ENCODE measurements at places on chromosomes 5 and 9.

DNA sequence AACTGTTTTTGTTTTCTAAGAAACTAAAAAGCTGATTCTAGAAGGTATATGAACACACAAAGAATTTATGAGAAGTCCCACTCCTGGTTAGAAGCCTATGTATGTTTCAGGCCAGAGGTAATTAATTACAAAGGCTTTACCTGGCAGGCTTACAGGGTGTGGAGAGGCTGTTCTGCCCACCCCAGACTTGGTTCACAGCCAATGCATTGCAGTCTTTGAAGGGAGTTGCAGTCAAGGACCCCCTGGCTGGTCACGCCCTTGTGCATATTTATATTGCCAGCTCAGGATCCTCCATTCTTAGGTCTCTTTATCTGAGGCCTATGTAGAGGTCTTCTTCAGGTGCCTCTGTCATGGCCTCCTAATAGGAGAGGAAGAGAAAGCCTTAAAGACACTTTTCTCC is 13.6 kb upstream of the PRSS3 start:
- no peak for DNase-seq

DNA sequence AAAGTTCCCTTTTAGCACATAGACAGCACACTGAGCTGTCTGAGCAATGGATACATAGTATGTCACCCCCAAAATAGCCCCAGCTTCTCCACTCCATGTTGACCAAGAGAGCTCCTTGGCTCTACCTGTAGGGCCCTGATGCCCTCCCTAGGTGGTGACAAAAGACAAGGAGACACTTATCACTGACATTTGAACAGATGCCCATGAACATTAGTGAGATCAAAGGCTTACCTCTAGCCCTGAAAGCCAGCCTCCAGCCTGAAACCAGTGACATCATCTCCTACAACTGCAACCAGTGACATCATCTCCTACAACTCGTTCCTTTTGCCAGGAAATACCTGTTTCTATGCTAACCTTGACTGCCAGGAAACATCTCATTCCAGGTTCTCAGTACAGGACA is 122.7 kb downstream of the FSTL4 start:
- no peak for DNase-seq

- no peak for DNase-seq
Measured at GRCh38 chr9:128936171-128936865, 11.1 kb downstream of the DOLK start.

DNA sequence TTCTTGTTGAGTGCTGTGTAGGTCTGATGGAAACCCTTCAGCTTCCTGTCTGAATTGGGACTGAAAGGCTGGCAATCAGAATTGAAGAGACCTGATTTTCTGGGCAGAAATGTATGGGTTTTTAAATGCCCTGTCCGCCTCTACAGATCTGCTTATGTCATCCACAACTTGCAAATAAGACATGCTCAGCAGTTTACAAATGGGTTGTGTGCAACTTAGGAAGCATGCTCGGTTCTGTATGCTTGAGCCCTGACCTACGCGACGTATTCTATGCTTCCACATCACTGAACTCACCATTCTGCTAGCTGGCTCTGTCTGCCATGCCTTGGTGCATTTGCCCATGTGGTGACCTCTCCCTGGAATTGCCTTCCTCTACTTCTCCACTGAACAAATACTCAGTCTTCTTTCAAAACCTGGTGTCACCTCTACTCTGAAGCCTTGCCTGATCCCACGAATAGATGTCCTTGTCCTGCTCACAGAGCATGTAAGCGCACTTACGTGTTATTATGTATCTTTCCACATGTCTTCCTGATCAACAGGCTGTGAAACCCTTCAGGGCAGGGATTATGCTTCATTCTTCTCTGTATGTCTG is 194.2 kb downstream of the ERCC6L2 start:
- no peak for DNase-seq

DNA sequence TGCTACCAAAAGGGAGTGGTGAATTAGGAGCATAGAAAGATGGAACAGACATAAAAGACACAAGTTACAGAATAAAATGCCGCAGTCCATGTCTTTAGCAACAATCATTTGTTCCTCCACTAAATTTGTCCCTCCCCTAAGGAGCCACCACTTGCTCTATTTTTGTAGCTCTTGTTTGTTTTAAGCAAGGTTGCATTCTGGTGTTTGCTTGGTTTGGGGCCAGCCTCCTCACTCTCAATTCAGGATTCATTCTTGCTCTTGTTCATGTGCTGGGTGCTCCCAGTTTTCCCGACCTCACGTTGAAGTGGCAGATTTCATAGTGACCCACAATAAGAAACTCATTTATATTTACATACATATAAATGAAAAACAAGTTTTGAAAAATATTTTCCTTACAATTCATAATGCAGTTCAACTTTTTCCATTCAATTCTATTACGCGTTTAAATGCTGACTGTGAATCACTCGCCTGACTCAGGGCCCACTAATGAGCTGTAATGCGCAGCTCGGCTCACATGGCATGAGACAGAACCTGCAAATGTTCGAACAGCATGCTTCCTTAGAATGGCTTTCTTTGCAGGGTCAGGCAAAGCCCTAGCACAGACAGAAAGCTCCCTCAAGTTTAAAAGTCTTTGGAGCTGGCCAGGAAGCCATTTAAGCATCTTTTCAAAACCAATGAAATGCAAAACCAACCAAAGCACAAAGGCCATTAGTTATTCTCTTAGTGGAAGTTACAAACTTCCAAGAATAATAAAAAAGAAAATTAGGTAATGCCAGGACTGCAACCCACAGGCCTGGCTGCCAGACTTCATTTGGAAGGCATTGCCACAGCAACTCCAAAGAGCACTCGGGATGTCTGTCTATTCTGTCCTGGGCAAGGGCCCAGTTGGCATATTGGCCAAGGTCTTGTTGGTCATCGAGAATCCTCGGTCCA is 41.7 kb downstream of the RETREG1 start:
- DNase-seq, result no peak

DNA sequence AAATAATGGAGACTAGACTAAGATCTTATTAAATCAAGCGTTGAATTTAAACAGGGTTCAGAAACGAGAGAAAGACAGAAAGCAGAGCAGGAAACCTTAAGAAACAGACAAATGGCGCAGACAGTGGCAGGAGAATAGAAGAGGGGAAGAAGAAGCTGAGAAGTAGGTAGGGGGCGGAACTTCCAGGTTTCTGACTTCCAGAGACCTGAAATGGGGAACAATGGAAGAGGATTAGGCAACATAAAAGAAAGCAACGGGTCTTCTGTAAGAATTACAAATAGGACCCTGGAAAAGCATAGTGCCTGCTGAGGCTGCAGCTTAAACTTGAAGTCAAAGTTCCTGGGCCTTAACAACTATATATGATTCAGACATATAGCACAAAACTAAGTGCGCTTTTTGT is 101.7 kb downstream of the BNC2 start:
- DNase-seq, result no peak

DNA sequence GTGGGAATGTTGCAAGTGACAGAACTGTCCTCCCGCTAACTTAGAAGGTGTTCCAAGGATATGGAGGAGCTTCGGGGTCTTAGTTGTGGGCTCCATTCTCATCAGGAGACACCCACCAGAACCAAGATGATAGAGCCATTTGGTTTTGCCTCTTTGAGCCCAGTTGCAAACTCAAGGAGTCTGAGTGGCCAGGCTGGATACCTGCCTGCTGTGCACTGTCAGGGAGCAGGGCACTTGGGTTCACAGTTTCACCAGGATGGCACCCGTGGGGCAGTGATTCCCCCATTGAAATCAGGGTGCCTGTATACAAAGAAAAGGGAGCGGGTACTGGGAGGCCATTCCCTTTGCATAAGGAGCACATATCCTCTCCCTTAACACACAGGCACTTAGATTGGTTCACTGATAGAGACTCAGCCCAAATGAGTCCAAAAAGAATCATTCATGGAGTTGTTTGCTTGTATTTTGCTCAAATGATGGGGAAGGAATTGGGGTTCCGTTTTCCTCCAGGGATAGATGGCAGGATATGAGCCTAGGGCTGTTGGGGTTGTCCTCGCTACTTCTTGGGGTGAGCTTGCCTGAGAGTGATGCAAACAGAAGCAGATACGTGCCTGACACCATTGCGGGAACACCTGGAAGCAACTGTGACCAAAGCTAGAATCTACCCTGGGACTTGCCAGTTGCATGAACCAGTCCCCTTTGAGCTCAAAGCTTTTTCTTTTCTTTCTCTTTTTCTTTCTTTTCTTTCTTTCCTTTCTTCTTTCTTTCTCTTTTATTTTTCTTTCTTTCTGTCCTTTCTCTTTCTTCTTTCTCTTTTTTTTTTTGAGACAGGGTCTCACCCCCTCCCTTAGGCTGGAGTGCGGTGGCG is 1.3 kb upstream of the PRR7 start:
- DNase-seq, result peak; percentile 77

DNA sequence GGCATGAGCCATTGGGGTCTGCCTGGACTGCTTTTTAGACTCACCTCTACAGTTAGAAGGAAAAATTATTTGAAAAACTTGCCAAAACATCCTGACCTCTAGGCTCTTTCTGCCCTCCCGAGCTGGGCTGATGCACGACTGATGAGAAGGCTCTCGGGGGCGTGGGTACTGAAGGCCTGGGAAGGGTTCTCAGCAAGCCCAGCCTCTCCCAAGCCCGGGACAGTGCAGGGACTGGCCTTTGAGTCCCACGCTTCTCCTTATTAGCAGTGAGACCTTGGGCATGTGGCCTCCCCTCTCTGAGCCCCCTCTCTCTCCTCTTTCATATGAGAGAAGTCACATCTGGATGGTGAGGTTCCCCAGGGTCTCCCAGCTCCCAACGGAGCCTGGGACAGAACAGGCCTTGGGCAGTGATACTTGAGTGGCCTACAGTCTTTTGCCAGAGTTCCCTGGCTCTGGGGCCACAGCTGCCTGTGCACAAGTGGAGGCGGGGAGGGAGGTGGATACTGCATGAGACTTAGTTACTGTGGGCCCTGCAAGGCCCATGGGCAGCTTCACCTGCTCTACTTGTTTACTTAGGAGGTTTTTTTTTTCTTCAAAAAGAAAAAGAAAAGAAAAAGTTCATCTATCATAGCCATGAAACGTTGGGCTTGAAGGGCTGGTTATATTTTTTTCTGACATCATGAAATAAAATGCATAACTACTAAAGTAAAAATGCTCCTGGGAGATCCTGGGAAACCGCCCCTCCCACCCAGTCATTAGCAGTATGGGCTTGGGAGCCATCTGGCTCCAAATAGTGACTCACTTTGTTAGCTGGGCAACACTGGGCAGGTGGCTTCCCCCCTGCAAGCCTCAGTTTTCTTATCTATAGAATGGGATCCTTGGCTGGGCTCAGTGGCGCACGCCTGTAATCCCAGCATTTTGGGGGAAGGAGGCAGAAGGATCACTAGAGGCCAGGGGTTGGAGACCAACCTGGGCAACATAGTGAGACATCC is 139.4 kb downstream of the GAPVD1 start:
- DNase-seq, result no peak

DNA sequence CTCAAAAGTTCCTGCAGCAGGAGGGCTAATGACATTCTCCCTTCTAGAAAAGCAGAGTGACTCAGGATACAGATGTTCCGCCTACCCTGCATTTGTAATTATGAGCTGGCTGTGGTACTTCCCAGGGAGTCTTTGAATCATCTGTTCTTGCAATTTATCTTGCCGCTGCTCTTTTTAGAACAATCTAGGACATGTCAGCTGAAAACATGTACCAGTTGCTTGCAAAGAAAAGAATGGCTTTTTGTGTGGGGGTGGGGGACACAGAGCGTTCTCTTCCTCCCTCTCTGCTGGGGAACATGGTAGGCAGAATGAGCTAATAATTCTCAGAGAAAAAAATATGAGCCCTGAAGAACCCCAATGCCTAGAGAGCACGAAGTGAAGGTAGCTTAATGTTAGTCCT is 51.7 kb upstream of the TUT7 start:
- no peak for DNase-seq

- no peak for DNase-seq
Measured at GRCh38 chr9:105661011-105661410, 1.2 kb upstream of the TAL2 start.

DNA sequence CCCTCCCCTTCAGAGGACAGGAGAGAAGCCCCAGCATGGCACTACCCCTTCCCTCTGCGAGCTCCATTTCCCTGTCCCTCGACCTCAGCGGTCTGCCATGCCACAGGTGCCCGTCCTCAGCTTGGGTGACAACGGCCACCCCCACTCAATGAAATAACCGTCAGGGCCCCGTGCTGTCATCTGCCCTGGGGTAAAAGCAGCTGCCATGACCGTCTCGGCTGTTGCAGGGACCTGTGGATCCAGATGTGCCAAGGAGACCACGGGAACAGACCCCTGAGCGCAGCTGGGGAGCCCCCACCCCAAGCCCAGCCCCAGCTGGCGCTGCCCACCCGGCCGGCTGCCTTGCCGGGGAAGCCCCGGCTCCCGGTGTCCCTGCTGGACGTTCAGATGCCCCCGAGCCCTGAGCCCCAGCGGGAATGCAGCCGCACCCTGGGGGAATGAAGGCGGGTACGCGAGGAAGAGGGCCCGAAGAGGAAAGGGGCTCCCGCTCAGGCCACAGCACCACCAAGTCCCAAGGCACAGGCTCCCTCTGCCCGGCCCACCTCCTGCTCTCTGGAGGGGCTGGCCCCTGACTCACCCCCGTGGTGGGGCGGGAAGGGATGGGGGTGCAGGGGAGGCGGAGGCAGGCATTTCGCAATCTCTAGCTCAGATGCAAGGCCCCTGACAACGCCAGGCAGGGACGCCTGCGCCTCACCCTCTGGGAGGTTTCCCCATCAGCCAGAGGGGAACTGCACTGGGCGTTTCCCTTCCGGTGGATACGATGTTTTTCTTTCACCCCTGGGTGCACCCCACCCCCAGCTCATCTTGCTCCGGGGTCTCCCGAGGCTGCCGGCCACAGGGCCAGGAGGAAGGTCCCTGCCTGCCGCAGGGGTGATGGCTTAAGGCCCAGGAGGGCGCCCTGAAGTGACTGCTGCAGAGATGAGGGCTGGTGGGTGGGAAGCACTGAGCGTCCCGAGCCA is 49.2 kb downstream of the NACC2 start:
- no peak for DNase-seq

DNA sequence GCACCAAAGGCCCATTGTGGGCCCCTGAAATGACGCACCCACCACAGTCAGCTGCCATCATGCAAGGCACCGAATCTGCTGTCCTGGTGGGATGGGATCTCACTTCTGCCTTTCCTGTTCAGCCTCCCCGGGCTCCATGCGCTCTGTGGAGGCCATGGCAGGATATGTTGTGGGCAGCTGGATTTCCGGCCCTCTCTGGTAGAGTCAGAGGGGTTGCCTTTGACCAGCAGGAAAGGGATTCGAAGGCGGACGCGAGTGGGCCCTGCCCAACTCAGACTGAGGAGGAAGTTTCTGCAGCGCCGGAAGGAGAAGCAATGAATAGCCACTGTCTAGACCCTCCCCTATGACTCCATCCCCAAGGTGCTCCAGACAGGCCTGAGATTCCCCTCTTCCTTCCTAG is 35.5 kb downstream of the GADD45G start:
- DNase-seq, result no peak

DNA sequence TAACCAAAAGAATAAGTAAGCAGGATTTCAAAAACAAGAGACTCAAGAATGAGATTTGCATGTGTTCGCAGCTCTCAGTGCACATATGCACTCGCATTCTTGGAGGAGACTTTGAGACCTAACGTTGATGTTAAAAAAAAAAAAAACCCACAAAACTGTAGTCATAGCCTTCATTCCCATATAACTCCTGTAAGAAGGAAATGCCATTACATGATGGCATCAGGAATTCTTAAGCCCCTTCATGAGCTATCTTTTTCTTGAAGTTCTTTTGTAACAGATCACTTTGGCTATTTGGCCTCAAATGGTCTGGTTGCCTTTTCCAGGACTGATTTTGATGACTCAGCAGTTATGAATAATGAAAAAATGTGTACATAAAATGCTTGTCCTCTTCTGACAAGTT is 113.8 kb downstream of the ALDH1A1 start:
- no peak for DNase-seq

All from Jurkat, Clone E6-1 (cell line).